ENCODE measurements at places on chromosomes 12 and 14.
A peak's percentile ranks its signal among the peaks of the same experiment; 100 is the strongest.

- no peak for DNase-seq
Observed at GRCh38 chr12:42475106-42475505, 114.4 kb downstream of the PRICKLE1 start.

- DNase-seq = no peak
Observed at GRCh38 chr12:90841336-90841735, 113.6 kb downstream of the CCER1 start.

DNA sequence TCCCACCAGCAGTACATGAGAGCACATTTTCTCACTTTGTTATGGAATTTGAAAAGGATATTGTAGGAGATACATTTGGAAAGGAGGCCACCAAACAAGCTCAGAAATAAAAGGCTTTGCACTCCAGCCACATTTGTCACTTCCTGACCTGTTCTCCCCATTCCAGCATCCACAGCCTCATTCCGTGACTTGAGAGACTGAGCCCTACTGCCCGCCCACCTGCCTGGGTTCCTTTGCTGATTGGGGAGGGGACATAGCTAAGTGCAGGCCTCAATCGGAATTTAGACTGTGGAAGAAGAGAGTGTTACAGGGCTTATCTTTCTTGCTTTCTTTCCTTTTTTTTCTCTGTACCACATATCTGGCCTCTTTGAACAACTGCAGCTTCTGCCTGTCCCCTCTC lies 735.4 kb upstream of the TMEM132C start:
- DNase-seq = no peak

DNA sequence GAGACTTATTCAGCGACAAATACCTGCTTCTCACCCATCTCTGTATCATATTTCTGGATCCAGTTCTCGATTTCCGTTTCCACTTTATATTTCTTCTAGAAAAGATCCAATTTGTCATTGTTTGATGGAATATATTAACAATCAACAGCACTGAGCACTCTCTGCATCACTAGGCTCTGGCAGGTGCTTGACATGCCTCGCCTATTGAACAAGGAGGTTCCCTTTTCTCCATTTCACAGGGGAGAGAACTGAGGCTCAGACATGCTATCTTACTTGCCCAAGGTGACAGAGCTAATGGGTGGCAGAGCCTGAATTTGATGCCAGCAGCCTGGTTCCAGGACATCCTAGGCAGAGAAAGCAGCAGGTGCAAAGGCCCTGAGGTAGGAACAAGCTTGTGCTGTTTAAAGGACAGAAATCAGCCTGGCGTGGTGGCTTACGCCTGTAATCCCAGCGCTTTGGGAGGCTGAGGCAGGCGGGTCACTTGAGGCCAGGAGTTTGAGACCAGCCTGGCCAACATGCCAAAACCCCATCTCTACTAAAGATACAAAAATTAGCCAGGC lies 12.1 kb downstream of the RITA1 start:
- no peak for DNase-seq

GRCh38 chr12:101707131-101707782 lies 9.8 kb downstream of the CHPT1 start:
- no peak for DNase-seq

GRCh38 chr14:89432226-89432625 lies 15.2 kb upstream of the FOXN3 start:
- no peak for DNase-seq

DNA sequence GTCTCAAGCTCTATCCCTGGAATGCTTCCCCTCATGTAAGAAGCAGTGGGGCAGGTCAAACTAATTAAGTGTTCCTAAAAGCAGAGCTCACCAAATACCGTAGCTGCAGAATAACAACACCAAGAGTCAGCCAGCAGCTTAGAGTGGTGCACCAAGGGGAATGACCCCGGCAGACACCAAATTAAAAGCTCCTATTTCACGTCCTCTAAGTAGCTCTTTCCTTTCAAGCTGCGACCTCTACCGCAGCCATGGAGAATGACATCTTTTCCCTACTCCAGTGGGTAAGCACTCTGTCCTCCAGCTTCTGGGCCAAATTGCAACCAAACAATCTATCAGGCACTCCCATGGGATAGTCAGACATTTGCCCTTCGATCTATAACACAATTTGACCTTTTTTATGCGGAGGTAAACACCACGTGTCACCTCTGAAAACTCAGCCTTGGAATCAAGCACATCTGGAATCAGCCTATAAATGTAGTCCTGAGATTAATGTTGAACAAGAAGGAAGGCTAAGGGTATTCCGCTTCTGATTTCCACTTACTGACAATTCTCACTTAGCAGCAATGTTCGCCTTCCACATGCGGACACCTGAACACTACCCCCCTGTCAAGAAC lies 67.6 kb upstream of the CDKN3 start:
- DNase-seq = peak; percentile 64

GRCh38 chr12:132583736-132584135 lies 26.6 kb downstream of the LRCOL1 start:
- no peak for DNase-seq

- no peak for DNase-seq
Observed at GRCh38 chr14:31942166-31942841, 134.8 kb upstream of the ARHGAP5 start.

DNA sequence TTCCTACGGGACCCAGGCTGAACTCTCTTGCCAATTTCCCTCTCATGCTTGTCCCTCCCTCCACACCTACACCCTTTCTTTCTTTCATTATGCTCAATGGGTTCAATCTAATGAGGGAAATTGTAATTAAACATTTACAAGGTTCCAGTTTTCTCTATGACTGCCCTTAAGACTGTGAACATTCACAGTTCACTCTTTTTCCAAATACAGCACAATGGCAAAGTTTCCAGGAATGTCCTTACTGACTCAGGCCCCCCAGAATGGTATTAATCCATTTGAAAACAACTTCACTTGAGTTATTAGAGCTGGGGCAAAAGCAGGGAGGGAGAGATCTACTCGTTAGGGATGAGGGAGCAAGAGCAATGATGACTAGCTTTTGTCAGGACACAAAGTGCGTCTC lies 892.1 kb downstream of the NRXN3 start:
- peak; percentile 16 for DNase-seq

GRCh38 chr14:59869381-59870255 lies 958 bp downstream of the RTN1 start:
- no peak for DNase-seq

- no peak for DNase-seq
Observed at GRCh38 chr12:132419631-132420246, 70.2 kb upstream of the FBRSL1 start.
